LoVo (cell line): ENCODE measurements at places on chromosomes 4 and X.
A peak's percentile ranks its signal among the peaks of the same experiment; 100 is the strongest.

DNA sequence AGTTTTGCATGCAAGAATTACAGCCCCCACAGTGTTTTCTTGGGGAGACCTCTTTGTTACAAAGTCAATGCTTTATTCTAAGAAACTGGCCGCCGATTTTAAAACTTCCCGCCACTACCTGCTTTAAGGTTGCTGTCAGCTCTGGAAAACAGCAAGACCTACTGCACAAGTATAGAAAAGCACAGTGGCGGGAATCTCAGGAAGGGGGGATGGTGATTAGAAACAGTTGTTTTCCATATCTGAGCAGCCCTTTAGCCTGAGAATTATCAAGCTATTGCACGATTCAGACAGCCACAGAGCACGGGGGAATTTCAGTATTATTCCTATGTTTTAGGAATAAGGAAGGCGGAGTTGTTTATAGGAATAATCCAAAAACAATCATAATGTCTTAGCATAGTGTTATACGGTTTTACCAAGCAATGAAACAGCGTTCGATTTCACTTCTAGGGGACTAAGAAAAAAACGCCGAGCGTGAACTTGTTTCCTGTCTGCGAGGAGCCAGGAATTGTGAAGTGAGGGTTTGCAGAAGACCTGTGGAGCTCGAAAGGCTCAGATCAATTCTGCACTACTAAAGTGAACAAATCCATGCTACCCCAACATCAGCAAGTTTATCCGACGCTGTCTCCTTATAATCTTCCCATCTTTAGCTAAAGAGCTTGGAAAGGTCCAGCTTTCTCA is 81.3 kb downstream of the HMGN5 start:
- no peak for DNase-seq

DNA sequence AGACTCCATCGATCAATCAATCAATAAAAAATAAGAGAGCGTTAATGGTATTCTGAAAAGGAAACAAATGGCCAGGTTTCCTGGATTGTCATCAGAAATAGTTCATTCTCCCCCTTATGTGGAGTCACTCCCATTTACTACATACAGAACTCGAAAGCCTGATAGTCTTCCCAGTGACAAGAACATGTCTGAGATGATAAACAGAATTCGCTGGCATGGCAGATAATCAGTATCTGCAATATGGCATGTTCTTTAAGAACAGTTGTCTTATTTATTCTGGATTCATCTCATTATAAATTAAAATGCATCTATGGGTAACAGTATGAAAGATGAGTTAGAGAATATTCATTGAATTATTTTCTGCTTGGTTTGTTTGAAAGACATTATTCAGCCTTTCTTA is 61.4 kb downstream of the LRP2BP start:
- DNase-seq = no peak

DNA sequence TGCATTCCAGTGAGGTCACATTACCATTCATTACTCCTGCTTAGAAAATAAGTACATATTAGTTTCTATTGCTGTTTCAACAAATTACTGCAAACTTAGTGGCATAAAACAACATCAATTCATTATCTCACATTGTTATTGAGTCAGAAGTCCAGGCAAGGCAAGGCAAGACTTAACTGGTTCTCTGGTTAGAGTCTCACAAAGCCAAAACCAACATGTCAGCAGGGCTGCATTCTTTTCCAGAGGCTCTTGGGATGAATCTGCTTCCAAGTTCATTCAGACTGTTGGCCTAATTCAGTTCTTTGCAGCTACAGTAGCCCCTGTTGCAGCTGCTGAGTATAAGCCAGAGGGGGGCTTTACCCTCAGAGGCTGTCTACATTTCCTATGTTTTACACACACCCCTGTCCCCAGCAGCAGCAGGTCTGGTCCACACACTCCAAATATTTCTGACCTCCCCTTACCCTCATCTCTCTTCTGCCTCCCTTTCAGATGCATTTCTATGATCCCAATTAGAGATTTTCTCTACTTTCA is 892.1 kb upstream of the EPHA5 start:
- no peak for DNase-seq

GRCh38 chrX:112521676-112522075 is 158.1 kb downstream of the LHFPL1 start:
- no peak for DNase-seq

- DNase-seq = no peak
These were observed 77.1 kb downstream of the SORBS2 start for GRCh38 chr4:185734930-185735329.

GRCh38 chr4:70365479-70365878 is 4.9 kb downstream of the SMR3A start:
- DNase-seq = no peak

- no peak for DNase-seq
These were observed 70.3 kb downstream of the SCD5 start for GRCh38 chr4:82728301-82728700.

DNA sequence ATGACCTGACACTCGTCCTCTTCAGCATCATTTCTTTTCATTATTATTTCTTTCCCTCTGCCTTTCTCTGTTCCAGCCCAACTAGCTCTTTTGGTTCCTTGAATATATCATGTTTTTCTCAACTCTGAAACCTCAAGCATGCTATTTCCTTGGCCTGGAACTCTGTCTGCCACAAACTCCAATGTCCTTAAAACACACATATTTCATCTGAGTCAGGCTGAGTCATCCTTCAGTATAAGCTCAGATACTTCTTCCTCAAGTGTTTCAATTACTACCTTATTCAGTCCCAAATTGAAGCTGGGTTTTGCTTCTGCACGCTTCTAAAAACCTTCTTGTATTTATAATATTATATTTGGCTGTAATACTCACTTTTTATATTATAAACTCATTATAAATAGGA is 424.2 kb downstream of the PDGFC start:
- DNase-seq = peak; percentile 22

DNA sequence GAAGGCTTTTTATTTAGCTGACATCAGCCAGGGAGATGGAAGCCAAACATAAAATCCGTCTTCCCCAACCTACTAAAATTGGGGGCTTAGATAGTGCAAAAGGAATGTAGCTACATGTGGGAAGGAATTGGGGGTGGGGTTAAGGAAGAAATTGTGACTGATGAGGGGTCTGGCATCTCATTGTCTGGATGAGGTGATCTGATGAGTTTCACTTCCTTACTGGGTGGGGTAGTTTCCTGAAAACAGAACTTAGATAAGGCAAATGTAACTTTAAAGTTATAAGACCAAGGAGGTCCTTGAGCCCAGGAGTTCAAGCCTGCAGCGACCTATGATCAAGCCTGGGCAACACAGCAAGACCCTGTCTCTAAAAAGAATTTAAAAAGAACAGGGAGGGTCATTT is 105.5 kb upstream of the NEIL3 start:
- DNase-seq = no peak

- DNase-seq = peak; percentile 30
These were observed 58.4 kb upstream of the TET2 start for GRCh38 chr4:105088110-105088879.

- DNase-seq = peak; percentile 59
These were observed 32.7 kb upstream of the LIMCH1 start for GRCh38 chr4:41505161-41505661.

- no peak for DNase-seq
These were observed 7.5 kb downstream of the CD99 start for GRCh38 chrX:2698604-2699003.

GRCh38 chr4:3867403-3868100 is 101.4 kb downstream of the ADRA2C start:
- DNase-seq = no peak

- no peak for DNase-seq
These were observed 141.7 kb downstream of the BRWD3 start for GRCh38 chrX:80667967-80668366.

DNA sequence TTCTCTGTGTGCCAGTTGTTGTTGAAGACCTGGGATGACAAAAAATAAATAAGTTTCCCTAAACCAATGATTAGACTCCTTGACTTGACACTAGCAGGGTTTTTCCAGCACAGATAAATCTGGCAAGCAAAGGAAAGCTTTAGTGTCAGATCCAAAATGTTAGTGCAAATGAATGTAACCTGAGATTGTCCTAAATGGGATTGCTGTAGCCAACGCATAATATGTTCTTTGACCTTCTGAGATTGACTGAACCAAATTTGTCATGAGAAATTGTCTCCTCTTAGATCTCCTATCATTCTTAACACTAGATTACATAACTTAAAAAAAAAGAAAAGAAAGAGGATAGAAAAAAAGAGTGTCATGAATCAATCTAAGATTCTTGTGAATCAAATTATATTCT is 196.5 kb downstream of the RELL1 start:
- no peak for DNase-seq

GRCh38 chr4:159516556-159517140 is 413.8 kb downstream of the RAPGEF2 start:
- no peak for DNase-seq

DNA sequence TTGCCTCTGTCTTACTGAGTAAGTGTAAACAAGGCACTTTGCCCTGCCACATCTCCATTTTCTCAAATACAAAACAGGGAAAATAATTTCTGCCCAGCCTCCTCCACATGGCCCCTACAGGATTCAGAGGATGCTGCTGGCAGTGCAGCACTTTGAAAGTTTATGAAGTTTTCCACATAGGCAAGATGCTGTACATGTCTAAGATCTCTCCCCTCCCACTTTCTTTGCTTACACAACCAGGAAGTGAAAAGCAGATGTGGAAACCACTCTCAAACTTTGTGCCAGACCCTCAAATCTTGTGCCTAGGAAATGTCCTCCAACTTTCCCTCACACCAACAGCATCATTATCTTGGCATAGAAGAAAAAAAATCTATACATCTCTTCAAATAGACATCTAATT is 257.0 kb upstream of the LDB2 start:
- DNase-seq = no peak

GRCh38 chr4:100823066-100823992 is 305.5 kb upstream of the EMCN start:
- DNase-seq = no peak

DNA sequence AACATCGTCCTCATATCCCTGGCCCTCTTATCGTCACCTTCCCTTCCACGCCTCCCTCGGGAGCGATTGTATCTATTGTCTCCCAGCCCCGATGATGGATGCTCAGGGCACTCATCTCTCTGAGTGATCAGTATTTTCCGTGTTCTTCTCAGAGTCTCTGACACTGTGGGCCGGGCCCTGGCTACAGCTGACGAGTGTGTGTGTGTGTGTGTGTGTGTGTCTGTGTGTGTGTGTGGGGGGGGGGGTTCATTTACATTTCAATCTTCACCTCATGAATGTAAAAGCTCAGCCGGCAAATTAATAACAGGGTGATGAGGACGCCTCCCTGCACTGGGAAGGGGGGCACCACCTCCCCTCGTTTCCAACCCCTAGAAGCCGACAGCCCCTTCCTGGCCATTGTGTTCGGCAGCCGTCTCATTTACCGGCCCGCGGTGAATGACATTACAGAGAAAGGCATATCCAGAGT is 159.5 kb downstream of the SHOX start:
- no peak for DNase-seq

DNA sequence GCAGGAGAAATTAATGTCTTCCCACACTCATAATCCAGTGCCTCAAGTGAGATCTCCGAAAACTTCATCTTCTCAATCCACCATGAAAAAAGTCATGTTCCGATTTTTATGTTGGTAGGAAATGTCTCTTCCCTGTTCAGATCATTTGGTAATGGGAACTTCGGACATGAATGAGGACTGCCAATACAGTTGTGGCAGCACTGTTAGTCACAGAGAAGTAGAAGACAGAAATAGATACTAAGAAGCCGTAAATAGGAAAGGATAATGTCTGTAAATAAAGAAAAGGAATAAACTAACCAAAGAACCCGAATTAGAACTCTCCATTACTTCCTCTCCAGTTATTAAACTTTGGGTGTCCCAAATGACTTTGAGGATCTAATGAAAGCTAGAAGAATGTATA is 69.6 kb downstream of the DDX60L start:
- no peak for DNase-seq

DNA sequence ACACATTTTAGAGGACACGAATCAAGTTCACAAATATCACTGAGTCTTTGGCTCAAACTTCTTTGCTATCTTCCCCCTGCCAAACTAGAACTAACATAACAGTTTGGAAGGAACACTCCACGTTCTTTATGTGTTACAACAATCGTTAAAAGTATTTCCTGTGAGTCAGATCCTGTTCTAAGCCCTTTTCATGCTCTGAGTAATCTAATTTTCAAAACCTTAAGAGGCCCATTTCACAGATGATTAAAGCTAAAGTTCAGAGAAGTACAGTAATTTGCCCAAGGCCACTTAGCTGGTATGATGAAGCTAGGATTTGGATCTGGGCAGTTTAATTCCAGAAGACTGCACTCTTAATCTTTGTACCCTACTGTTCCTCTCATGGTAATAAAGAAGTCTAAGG is 854.4 kb upstream of the INTU start:
- no peak for DNase-seq

- no peak for DNase-seq
These were observed 1697.0 kb downstream of the PCDH7 start for GRCh38 chr4:32417113-32417704.

DNA sequence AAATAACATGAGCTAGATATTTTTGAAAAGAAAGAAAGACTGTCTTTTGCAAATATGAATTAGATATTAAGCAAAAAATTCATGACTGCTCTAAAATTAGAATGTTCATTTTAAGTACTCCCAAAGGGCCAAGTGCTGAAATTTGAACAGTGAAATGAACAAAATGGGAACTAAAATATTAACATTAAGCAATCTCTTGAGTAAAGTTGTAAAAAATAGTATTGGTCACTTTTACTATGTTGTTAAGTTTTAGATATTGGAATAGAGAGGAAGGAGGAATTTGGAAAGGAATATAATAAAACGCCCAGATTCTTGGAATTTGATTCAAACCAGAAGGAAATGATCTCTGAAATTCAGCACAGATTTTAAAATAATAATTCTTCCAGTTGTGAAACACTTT is 125.9 kb upstream of the ANK2 start:
- DNase-seq = no peak

DNA sequence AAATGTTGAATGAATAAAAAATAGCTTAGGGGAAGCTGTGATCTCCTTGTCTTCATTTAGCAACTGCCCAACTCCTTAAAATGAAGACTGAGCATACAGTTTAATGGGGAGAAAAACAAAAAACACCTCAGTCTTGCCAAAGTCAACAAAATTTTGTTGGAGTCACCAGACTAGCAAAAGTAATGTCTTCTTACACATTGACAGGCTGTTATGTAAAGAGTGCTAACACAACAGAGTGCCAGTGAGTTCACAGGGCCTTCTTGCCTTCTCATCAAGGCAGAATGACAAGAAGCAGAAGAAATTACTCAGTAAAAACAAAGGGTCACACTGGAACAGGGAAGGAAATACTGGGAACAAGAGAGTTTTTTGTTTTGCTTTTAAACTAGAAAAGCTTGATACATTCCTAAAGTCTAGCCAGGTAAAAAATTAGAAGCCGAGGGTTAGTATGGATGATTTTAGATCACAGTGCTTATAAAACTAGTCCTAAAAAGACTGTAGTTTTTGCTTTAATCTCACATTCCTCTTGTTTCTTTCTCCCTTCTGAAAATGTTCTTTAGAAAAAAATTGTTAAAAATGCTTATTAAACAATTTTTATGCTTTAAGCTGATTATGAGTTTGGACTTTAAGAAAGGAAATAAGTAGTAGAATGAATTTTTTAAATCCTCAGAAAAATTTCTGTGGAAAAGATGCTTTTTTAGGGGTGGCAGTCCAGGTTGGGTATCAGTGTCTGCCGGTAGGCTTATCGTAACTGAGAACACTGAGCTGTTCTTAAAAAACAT is 38.7 kb upstream of the FRAS1 start:
- DNase-seq = no peak

- no peak for DNase-seq
These were observed 174.8 kb downstream of the ENOX2 start for GRCh38 chrX:130728208-130728607.
